Cardiac fibroblast (primary cell): ENCODE measurements at places on chromosomes 7 and 10.
A peak's percentile ranks its signal among the peaks of the same experiment; 100 is the strongest.

GRCh38 chr10:6719561-6719960, 139.5 kb upstream of the PRKCQ start:
- no peak for DNase-seq

DNA sequence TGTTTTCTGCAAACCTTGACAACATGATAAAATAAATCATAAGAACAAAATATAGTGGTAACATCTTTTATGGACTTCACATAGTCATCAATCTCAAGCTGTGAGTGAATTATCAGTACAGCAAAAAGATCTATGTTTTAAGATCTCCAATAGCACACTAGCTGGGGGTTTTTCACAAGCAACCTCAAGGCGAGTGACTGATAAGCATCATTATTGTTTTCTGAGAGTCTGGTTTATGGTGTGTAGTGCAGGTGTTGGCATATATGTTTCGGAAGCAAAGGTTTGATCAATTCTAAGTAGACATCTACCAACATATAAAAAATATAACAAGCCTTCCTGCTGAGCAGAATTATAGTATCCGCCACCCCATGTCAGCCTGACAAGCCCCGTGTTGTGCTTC, 403.8 kb upstream of the MGMT start:
- DNase-seq: no peak

DNA sequence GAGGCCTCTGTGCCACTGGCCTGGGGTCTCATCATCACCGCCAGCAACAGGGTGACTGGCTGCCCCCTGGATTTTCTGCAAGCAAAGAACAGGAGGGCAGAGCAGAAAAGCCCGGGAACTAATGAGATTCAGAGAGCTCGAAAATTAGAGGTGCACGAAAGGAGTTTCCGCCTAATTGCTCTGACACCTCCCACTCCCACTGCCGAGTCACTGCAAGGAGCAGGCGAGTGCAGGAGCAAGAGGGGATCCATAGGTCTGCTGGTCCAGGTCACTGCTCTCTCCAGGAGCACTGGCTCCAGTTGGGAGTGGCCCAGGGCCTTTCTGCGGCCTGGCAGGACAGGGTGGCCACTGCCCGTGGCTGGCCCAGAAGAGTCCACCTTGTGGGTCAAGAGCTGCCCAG, 276.2 kb downstream of the KCNMA1 start:
- DNase-seq: no peak

DNA sequence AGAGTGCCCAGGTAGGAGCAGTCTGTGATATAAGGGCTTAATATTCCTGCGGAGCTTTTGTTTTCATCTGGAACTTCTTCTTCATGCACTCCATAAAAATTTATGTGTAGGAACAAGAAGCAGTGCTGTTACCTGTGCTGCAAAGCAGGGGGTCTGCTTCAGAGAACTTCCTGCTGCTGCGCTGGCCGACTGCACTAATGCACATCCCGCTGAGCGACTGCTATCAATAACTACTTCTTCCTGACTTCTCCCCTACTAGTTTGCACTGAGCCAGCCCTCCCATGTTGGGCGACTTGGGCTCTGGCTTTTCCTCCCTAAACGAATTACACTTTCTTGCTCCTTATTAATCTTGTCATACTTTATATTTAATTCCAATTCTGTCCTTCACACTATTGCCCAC, 150.3 kb downstream of the NEBL start:
- no peak for DNase-seq

- DNase-seq: no peak
Observed at GRCh38 chr7:37116093-37116701, 332.5 kb downstream of the ELMO1 start.

DNA sequence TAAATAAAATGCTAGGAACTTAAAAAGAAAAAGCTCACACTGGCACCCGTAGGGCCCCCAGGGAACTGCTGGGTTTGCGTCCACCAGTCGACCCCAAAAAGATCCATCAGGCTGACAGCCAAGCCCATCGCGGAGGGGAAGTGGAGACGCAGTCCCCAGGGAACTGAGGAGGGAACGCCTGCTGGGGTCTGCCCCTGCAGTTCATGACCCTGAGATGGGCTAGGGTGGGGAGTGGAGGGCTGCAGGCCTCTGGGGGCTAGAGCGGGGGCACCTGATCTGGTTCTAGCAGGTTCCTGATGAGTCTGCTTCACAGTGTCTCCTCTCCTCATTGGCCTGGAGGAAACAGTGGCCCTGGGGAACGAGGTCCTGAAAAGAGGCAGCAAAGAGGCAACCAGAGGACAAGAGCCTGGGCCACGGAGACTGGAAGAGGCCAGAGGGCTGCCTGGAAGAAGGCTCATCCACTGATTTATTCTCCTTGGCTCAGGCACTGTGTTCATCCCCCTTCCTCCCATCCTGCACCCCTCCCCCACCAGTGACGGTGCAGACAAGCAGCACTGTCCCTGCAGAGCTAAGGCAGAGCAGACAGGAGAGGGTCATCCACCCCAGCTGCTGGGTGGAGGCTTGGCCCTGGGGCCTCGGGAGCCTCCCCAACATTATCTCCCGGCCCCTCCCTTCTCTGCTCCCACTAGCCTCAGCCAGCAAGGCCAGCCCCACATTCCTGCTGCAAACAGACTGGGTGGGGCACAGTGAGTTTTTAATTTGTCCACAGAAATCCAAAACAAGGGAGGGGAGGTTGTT, 24.7 kb upstream of the HSPA12A start:
- DNase-seq: peak; percentile 49

DNA sequence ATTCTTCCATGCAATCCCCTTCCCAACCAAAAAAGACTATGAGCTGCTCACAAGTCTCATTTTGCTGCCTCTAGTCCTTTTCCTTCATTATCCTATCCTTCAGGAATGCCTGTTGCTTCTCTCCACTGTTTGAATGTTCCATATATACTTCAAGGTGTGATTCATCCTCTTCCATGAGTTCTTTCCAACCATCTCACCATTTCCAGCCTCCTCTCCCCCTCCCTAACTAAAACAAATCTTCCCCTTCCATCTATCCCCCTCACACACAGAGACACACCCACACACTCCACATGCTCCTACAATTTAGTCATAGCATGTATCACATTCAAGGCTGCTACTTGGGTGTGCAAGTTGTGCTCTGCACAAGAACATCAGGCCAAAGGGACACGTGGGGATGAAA, 254.3 kb downstream of the DYNC1I1 start:
- no peak for DNase-seq

DNA sequence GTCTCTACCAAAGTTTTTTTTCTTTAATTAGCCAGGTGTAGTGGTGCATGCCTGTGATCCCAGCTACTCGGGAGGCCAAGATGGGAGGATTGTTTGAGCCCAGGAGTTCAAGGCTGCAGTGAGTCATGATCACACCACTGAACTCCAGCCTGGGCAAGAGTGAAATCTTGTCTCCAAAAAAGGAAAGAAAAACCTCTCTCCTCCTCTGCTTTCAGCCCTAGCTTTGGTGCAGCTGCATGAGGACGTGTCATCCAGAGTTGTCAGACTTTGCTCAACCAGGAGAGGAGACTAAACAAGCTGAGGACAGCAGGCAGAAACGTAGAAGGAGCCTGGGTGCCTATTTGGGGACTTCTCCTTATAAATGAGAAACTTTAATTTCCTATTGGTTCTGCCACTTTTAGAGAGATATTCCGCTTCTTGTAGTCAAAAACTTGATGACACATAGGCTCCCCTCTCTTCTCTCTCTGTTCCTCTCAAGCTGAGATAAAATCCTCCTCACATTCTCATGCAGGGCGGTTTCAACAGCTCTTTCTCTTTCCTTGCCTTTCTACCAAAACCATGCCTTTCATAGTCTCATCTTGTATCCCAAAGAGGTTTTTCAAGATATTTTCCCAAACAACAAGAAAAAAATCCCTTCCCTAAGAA, 205.4 kb downstream of the ARHGAP12 start:
- peak; percentile 23 for DNase-seq

- no peak for DNase-seq
Observed at GRCh38 chr10:73649876-73650536, 5.8 kb downstream of the SYNPO2L start.

DNA sequence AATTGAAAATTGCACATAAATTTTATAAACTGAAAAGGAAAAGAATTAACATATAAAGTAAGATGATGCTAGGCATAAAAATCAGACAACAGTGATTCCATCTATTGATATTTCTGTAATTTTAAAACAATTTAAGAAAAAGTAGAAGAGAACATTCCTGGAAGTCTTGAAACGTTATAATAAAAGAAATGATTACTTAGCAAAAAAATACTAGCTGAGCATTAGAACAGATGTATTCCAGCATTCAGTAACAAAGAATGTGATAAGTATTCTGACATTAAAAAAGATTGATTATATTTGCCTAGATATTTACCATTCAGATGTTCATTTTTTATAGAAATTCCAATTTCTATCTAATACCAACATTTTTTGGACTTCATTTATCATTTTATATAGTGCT, 120.1 kb upstream of the PPP1R9A start:
- DNase-seq: no peak

GRCh38 chr10:72875250-72876055, 18.1 kb upstream of the OIT3 start:
- peak; percentile 61 for DNase-seq

DNA sequence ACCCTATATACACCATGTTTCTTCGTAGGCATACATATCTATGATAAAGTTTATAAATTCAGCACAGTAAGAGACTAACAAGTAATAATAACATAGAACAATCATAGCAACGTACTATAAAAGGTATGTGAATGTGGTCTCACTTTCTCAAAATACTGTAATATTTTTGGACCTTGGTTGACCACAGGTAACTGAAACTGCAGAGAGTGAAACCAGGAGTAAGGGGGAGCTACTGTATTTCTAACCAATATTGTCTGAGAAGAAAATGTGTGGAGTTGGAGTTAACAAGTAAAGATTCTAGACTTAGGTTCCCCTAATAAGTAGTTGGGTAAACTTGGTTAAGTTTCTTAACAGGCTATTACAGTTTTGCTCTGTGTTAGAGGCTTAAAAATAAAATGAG, 72.1 kb downstream of the GNAI1 start:
- DNase-seq: no peak

DNA sequence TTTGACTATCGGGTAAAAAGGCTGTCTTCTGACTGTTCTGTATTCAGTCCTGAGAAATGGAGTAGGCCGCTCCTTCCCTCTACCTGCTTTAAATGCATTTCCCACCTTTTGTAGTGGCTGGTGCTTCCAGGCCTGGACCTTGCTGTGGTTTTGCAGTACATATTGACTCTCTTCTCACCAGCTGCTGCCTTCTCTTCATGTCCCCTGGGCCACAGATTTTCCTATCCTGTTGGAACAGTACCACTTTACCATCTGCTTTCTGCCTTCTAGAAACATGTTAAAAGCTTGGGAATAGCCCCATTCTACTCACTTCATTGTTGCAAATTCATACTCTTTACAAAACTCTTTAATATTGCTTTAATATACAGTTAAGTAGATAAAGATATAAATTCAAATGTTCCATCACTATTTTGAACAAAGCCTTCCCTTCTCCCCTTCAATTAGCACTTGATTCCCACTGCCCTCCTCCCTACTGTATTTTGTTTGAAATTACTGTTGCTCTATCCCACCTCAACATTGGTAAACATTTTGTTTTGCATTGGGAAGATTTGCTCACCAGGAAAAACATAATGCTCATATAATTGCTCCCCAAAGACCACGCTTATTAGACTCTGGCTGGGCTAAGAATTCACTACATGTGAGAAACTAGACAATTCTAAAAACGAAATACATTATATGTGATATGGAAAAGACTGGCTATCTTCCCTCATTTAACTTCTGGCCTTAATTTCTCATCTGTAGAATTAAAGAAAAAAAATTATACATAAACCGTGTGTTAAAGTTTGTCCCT, 17.3 kb upstream of the SEMA3C start:
- DNase-seq: no peak

DNA sequence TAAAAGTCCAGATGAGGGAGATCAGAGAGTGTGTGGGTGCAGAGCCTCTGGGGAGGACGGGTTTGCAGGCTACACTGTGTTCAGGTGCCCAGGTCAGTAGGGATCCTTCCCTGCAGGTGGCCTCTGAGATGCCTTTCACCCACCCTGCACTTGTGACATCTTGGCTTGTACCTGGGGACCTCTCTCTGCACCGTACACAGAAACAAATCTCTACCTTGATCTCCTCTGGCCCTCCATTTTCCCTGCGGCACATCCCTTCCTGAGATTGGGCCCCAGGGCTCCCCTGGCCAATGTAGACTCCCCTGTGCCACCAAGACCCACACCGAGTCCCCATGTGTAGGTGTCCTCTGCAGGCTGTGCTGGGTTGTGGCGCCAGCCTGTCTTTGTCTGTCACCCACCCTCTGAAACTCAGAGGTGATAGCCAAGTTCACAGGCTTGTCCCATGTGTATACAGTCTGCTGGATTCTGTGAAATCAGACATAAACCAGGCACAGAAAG, 140.6 kb downstream of the PTPN20 start:
- no peak for DNase-seq

GRCh38 chr7:141991140-141991539, 4.5 kb upstream of the MGAM start:
- DNase-seq: no peak

GRCh38 chr7:127920787-127921438, 110.3 kb downstream of the LRRC4 start:
- peak; percentile 60 for DNase-seq

GRCh38 chr10:65751218-65751617, 1174.6 kb upstream of the LRRTM3 start:
- DNase-seq: no peak

DNA sequence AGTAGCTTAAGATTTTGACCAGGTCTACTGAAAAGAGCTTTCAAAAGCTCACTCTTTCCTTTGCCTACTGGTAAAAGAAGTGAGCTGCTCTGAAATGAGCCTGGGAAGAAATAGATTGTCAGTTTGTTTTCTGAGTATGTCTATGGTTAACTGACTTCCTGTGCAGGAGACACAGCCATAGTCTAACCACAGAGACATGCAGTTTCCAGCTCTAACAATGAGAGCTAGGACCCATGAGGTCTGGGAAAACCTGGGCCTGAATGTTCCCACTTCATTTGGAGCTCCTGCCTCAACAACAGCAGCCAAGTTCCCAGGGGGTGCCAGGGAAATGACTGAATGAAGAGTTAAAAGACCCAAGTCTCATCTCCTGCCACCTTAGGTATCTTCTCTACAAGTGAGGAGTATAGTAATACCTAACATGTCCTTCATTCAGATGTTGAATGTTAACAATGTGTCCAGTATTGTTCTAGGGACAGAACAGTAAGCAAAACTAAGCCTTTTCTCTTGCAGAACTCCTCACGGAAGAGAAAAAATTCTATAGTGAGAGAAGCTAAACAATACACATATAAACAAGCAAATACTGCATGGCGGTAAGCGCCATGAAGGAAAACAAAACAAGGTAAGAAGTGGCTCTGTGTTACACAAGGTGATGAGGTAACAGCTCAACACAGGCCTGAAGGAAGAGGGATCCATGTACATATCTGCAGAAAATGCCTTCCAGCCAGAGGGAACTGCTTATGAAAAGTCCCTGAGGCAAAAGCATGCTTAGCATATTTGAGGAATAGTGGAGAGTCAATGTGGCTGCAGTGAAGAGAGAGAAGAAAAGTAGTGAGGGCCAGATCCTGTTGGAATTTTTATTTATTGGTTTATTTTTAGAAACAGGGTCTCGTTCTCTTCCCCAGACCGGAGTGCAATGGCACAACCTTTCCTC, 26.4 kb upstream of the ANKRD1 start:
- DNase-seq: no peak
